ENCODE measurements at places on chromosomes 11 and 22.

- no peak for DNase-seq
Measured at GRCh38 chr11:132301465-132301864, 931.0 kb downstream of the NTM start.

GRCh38 chr22:49372530-49373288 is 455.0 kb downstream of the BRD1 start:
- no peak for DNase-seq

- no peak for DNase-seq
Measured at GRCh38 chr11:111777094-111778046, 11.2 kb upstream of the PPP2R1B start.

GRCh38 chr11:67045314-67045713 is 11.3 kb upstream of the RHOD start:
- DNase-seq = no peak

DNA sequence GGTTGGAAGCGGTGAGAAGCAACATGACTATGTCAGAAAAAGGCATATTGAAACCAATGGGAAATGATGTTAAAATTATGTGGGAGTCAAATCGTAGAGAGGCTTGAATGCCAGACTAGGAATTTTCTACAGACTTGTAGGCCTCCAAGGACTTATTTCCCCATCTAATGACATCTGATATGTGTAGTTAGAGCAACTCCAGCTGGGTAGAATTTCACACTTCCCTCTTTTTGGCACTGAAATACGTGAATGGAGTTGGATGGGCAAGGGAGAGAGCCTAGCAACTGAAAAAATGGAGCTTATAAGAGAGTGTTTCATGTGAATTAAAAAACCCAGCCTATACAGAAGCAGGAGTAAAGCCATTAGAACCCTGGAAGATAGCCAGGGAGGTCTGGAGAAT is 304.2 kb downstream of the INSC start:
- DNase-seq = no peak

DNA sequence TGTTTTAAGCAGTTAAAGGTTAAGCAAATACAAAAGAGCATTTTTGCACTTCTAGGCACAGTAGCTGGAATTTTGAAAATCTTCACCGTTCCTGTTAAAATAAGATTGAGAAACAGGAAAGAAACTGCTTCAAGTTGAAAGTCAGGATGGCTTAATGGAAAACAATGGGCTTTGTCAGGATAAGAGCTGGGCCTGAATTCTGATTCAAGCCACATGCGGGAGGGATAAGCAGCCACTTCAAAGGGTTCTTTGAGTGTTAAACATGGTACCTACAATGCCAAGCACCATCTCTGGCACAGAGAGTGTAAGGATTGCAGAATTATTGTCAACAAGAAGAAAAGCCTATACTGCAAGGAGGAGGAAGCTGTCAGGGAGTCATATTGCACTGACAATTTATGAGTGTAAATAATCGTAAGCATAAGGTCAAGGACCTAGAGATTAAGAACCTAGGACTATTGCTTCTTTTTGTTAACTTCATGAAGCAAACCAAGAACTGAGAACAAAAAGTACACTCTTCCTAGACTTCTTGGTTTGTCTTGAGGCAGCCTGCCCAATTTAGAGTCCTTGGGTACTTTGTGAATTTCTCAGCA is 32.5 kb downstream of the MPPED2 start:
- DNase-seq = no peak

DNA sequence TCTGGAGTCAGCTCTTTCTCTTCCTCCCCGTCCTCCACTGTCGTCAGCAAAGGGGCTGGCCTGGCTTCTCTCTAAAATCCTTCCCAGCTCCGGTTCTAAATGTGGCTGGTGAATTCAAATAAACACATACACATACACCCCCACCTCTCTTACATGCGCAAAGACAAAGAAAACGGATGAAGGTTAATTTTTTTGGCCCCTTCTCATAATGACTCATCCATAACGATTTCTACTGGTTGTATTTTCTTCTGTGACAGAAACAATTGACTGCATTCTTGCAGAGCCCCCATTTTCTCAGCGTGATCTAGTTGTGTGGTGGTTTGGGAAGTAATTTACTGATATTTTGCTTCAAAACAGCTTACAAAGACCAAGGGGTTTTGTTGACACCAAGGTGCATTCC is 130.0 kb upstream of the NTM start:
- no peak for DNase-seq

GRCh38 chr11:108984523-108984922 is 319.7 kb downstream of the DDX10 start:
- no peak for DNase-seq

- DNase-seq = no peak
Measured at GRCh38 chr11:35141071-35141470, 2.1 kb downstream of the CD44 start.

DNA sequence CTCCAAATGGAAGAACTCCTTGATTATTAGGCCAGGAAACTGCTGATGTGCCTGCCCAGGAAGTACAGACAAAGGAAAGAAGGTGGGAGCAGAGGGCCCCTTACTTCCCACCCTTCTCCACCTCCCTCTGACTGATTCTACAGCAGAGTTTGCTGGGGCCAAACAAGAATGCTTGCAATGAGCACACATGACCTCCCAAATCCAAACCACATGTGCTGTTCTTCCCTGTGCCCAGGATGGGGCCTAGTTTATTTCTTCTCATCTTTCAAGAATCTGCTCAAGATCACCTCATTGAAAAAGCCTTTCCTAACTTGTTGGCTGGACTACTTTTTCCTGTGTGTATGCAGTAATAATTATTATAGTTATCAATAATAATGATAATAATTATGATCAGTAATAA is 286.1 kb downstream of the RAB38 start:
- no peak for DNase-seq

GRCh38 chr22:27399161-27399560 is 402.4 kb downstream of the MN1 start:
- DNase-seq = no peak

GRCh38 chr22:46897246-46897623 is 134.8 kb downstream of the TBC1D22A start:
- DNase-seq = no peak

DNA sequence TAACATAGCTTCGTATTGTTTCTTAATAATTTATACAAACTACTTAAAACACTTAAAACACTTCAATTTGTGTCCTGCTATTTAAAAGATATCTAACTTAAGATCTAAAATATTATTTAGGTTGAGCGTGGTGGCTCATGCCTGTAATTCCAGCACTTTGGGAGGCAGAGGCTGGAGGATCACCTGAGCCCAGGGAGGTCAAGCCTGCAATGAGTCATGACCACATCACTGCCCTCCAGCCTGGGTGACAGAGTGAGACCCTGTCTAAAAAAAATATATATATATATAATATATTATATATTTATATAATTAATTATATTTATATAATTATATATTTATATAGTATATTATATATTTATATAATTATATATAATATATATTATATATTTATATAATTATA is 4.2 kb upstream of the CTR9 start:
- no peak for DNase-seq

- DNase-seq = no peak
Measured at GRCh38 chr22:18955696-18956095, 19.6 kb upstream of the PRODH start.

DNA sequence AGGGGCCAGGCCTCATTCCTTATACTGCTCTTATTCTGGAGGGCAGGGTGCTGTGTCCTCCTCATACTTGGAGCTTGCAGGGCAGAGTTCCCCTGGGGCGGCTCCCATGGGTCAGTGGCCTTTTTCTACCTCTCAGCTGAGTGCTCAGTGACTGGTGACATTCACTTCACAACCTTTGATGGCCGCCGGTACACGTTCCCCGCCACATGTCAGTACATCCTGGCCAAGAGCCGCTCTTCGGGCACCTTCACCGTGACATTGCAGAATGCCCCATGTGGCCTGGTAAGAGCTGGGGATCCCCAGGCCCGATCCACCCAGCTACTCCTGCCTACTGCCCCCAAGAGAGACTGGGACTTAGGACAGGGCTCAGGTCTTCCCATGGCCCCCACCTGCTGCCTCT is 14.5 kb downstream of the OTOG start:
- no peak for DNase-seq

DNA sequence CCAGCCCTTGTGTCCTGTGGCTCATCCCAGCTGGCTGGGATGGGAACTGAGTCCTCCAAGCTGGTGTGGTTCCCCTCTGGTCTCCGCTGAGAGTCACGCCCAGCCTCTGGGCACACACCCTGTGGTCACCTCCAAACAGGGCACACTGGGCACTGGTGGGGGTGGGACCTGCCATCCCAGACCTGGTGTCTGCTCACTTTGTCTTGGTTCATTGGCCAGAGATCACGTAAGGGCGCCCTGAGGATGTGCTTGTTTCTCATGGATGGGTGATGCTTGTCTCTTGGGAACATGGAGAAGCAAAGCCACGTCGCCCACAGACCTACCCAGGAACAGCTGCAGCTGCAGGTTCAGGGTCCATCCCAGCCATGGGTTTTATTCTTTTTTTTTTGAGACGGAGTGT is 43.1 kb downstream of the LRP5 start:
- no peak for DNase-seq

Measured in glutamatergic neuron (in vitro differentiated cells).